Muscle of leg (tissue), 16 donors: ENCODE measurements at places on chromosomes 5 and 9. TPM values are rescaled to one million over a fixed set of nuclear protein-coding genes. Genes with fewer than 3 reads are reported as not detected.

GRCh38 chr5:110612794-110613247, 113.7 kb downstream of the TMEM232 start:
- no peak for DNase-seq

- DNase-seq = no peak
Measured at GRCh38 chr5:96022971-96023370, 61.3 kb upstream of the ELL2 start.

DNA sequence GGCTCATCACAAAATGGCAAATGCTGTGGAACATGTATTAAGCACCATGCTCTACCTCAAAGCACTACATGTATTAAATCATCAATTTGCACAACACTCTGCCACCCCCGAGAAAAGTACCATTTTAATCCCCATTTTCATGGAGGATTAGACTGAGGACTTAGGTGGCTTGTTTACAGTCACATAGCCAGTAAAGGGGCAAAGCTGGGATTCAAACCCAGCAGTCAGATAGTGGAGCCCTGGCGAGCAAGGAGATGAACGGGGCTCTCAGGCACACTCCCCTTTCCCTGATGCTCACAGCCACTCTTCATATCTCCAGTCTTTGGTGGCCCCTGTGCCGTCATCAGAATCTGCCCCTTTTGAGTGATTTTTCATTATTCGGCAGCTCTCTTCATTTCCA, 262.9 kb downstream of the DIRAS2 start:
- no peak for DNase-seq

GRCh38 chr5:73232266-73233041, 59.5 kb downstream of the TMEM174 start:
- peak; percentile 45 for DNase-seq

GRCh38 chr9:129559506-129559881, 61.4 kb downstream of the C9orf50 start:
- no peak for DNase-seq

DNA sequence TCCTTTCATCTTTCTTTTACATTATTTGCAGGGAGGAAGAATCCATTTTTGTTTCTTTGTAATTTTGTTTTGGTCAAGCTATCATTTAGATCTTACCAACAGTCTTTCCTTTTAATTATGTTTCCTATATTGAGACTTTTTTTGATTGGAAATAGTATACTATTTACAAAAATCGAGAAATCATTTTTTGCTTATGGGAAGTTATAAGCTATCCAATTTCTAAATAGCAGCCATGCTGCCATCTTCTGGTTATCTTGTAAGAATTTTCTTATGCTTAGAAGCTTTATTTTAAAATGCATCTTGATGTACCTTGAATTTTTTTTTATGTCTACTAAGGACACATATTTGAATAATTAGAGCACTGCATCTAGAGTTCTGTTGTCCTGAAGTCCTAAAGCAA, 821.2 kb downstream of the PTPRD start:
- DNase-seq = peak; percentile 43

DNA sequence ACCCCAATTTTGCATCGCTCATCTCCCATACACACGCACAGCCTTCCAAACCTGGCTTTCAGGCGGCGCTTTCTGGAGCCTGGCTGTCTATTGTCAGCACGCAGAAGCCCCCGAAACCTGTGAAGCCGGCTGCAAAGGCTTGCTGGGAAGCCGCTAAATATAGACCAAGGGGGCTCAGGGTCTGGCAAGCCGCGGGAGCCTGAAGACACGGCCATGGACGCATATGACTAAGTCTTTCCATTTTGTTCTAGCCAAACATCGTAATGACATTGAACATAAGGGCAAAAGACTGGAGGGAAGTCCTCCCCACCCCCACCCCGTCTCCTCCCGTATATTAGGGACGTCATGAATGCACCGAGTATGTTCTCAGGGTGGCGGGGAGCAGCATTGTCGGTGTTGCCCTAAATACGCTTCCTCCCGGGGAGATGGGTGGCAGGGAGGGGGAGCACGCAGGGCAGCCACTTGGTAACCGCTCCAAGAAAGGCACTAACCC, 1.1 kb downstream of the CTNND2 start:
- DNase-seq = peak; percentile 49

- no peak for DNase-seq
Measured at GRCh38 chr9:36664806-36665205, 92.1 kb downstream of the MELK start.

- DNase-seq = no peak
Measured at GRCh38 chr5:51990661-51991180, 607.5 kb downstream of the ISL1 start.

GRCh38 chr5:36374266-36374862, 72.7 kb upstream of the RANBP3L start:
- no peak for DNase-seq

DNA sequence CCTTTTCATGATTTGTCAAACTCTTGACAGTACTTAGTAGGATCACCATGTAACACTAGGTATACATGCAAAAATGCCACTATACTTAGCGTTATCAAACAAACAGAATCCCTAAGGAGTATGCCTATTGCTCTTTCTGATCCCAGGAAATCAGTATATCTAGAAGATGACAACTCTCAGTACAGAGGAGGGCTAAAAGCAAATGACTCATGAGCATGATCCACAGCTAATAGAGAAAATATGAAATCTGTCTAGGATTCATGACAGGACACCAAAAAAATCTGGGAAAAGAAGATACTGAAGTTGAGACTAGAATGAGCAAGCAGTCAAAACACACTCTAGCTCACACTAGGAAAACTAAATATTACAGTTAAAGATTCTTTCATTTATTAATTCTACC, 89.2 kb downstream of the RAPGEF6 start:
- no peak for DNase-seq

DNA sequence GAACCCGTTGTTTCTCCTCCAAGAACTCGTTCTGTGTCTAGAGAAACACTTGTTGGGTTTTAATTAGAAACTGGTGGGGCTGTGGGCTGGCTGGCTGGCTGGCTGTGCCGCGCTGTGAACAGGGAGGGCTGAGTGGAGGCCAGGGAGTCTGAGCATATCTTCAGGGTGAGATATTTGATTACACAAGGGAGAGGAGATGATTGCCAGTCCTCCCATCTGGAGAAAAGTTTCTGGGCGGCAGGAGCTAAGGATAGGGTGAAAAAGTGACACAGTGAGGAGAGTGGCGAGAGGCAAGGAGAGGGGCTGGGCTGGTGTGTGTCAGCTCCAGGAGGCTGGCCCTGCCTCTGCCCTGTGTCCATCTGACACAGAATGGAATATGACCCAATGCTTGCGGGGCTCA, 63.0 kb downstream of the GDNF start:
- no peak for DNase-seq

GRCh38 chr9:116288658-116289057, 135.1 kb downstream of the PAPPA start:
- no peak for DNase-seq

- DNase-seq = peak; percentile 45
Measured at GRCh38 chr5:69129413-69129812, 35.6 kb downstream of the SLC30A5 start.

DNA sequence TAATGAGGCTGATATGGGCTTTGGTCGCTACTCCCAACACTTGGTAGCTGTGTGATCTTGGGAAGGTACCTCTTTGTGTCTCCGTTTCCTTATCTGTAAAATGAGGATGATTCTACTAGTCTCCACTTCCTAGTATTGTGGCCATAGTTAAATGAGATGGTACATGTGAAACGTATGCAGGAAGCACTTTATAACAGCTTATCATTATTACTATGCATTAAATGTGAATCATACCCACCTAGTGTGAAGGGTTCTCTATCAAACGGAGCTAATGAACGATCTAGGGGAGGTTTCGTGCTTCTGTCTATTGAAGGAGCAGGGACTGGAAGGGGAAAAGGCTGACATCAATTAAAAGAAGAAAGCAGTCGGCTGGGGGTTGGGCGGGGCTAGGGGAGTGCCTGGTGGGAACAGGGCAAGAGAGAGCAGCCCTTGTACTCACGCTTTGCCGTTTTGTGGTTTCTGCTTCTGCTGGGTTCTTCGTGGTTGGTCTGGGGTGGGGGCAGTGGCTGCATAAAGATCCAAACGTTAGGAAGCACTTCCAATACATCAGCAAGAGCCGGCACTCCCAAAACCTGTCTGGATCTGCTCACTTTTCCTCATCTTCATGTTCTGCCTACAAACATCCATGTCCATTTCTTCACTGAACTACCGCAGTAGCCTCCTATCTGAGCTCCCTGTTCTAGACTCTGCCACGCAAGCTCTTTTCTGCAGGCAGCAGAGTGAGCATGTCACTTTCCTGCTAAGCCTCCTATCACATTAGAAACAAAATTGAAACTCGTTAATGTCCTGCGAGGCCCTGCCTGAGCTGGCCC, 30.8 kb downstream of the LCP2 start:
- DNase-seq = no peak

- no peak for DNase-seq
Measured at GRCh38 chr9:130543859-130544258, 35.5 kb upstream of the FUBP3 start.

DNA sequence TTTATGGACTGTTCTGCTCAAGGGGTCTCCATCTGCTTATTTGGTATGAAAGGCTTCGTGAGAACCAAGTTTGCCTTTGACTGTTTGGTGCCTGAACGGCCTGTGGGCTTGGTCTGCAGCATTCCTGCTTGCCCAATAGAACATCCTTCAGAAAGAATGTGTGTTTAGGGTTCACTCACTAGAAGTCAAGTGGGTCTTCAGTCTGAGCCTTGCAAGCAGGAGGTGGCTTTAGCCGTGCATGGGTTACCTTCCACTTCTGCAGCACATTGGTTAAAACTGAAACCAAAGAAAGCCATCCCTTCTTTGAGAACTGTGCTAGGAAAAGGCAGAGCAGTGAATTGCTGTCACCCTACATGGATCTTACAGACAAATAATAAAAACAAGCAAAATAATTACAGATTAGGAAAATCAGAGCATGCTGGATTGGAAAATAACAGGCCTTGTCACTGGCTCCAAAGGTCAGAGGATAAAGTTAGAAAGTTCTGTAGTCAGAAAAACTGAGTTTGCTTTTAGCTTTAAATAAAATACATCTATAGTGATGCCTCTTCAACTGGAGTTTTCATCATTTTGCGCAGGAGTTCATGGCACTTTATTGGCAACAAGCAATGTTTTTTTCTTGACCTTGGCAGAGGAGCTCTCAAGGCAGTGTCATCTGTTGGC, 16.6 kb downstream of the WWC1 start:
- no peak for DNase-seq

DNA sequence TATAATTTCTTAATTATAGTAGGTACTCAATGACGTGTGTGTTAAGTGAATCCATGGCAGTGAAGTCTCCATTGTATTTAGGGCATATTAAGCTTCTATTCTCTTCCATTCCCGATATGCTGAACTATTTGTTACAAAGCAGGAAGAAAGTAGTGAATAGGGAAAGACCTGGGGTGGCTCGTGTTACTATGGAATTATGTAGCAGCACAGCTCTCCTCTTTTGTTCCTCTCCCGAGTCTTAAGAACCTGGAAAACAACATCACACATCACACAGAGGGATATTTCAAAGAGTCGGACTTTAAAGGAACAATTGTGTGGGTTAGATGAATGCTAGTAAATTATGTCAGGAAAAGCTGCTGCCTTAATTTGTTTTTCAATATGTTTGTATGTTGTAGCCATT, 131.8 kb downstream of the PCSK5 start:
- DNase-seq = no peak

GRCh38 chr9:134522502-134522848, 119.1 kb upstream of the COL5A1 start:
- DNase-seq = no peak

- DNase-seq = no peak
Measured at GRCh38 chr9:69252436-69252835, 72.6 kb upstream of the ENTREP1 start.

DNA sequence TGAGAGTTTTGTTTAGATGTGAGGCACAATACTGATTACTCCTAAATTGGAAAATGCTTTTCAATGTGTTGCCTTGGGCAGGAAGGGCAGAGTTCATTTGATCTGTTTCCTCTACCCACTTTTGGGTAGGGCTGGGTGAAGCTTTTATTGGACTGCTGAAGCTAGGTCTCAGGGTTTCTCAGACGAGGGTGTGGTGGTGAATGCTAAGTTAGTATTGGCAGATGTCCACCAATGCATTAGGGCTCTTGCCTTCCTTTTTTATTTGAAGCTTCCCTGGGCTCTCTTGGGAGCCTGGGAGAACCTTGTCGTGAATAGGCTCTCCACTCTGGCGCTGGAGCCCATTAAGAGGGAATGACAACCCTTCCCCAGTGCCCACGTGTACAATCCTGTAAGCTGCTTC, 23.1 kb downstream of the SPTAN1 start:
- DNase-seq = no peak

GRCh38 chr9:106697750-106698502, 165.0 kb upstream of the ZNF462 start:
- DNase-seq = peak; percentile 90

DNA sequence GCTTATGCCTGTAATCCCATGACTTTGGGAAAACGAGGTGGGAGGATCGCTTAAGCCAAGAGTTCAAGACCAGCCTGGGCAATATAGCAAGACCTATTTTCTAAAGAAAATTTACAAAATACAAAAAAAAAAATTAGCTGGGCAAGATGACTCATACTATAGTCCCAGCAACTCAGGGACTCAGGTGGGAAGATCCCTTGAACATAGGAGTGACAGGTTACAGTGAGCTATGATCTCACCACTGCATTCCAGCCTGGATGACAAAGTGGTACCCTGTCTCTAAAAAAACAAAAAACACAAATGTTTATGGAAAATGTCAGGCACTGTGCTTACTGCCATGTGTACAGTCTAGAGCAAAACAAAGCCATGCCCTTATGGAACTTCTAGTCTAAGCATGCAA, 823.3 kb upstream of the DMAC1 start:
- DNase-seq = no peak

DNA sequence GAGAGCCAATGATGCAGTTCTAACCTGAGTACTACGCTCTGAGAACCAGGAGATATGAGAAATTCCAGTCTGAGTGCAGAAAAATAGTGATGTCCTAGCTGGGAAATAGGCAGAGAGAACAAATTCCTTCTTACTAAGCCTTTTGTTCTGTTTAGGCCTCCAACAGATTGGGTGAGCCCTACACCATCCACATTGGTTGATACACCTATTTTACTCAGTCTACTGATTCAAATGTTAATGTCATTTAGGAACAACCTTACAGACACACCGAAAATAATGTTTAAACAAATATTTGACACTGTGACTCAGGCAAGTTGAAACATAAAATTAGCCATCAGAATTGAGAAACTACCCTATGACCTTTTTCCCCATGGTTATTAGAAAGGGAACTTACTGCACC, 333.9 kb upstream of the IZUMO3 start:
- no peak for DNase-seq

GRCh38 chr5:115686738-115687074, 60.9 kb upstream of the TMED7 start:
- DNase-seq = peak; percentile 81

- DNase-seq = no peak
Measured at GRCh38 chr5:102876610-102877009, 121.5 kb downstream of the PAM start.

GRCh38 chr9:132012704-132013357, 66.8 kb downstream of the MED27 start:
- DNase-seq = no peak

- DNase-seq = peak; percentile 49
Measured at GRCh38 chr5:172707285-172708182, 63.5 kb downstream of the DUSP1 start.

The PCDHA7 gene
- 0.10 TPM for polyA plus RNA-seq

The PLAC8L1 gene
- 0.43 TPM for polyA plus RNA-seq

The FBXO38 gene
- 23.5 TPM for polyA plus RNA-seq

The TNFSF15 gene
- polyA plus RNA-seq = 0.20 TPM

The CTXN3 gene
- 3.7 TPM for polyA plus RNA-seq

The IL13 gene
- not detected for polyA plus RNA-seq

The SV2C gene
- polyA plus RNA-seq = 0.07 TPM

The PCDHB4 gene
- polyA plus RNA-seq = 2.4 TPM

The ALDH1A1 gene
- polyA plus RNA-seq = 31.7 TPM

The FOXD4 gene
- polyA plus RNA-seq = 1.1 TPM

The CDC37L1 gene
- 21.5 TPM for polyA plus RNA-seq

The TNFSF8 gene
- 0.83 TPM for polyA plus RNA-seq

The TMEM252 gene
- 1.2 TPM for polyA plus RNA-seq

The TBC1D2 gene
- 2.0 TPM for polyA plus RNA-seq

The LURAP1L gene
- polyA plus RNA-seq = 12.8 TPM
